ENCODE measurements at places on chromosomes 2 and 18.

DNA sequence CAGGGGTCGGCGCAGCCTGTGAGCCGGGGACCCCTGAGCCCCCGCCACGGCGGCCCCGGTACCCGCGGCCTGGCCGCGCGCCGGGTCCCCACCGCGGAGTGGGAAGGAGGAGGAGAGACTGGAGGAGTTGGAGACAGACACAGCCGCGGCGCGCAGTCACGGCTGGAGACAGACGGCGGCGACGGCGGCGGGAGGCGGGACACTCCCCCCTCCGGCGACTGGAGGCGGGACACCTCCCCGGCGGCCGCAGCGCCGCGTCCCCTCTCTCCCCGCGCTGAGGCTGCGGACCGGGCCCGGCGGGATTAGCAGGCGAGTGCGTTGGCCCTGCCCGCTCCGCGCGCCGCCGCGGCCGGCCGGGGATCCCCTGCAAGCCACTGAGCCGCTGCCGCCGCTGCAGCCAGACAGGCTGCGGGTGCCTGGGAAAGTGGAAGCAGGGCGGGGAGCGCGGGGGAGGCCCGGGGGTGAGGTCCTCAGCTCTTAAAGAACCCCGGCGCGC is 1.0 kb upstream of the LDLRAD4 start:
- peak; percentile 54 for DNase-seq

- no peak for DNase-seq
Observed at GRCh38 chr2:84991404-84992160, 20.6 kb downstream of the KCMF1 start.

DNA sequence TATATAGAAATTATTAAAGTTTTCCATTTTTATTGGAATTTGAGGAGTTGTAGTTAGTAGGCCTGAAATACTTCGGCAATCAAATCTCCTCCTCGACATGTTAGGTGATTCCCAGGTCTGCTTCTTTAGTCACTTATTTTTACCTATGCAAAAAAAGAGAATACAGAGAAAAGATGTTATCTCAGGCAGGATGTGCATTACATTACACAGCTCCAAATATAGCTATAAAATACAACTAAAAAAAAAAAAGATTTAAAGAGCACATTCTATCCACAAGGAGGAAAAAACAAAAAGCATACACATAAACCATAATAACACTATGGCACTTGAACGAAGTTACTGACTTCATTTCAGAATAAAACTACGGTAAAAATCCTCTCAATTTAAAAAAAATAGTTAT is 8.1 kb downstream of the STK17B start:
- no peak for DNase-seq

GRCh38 chr2:97995026-97995733 is 568 bp downstream of the TMEM131 start:
- peak; percentile 23 for DNase-seq

GRCh38 chr2:239685965-239686364 is 285.1 kb upstream of the HDAC4 start:
- no peak for DNase-seq

DNA sequence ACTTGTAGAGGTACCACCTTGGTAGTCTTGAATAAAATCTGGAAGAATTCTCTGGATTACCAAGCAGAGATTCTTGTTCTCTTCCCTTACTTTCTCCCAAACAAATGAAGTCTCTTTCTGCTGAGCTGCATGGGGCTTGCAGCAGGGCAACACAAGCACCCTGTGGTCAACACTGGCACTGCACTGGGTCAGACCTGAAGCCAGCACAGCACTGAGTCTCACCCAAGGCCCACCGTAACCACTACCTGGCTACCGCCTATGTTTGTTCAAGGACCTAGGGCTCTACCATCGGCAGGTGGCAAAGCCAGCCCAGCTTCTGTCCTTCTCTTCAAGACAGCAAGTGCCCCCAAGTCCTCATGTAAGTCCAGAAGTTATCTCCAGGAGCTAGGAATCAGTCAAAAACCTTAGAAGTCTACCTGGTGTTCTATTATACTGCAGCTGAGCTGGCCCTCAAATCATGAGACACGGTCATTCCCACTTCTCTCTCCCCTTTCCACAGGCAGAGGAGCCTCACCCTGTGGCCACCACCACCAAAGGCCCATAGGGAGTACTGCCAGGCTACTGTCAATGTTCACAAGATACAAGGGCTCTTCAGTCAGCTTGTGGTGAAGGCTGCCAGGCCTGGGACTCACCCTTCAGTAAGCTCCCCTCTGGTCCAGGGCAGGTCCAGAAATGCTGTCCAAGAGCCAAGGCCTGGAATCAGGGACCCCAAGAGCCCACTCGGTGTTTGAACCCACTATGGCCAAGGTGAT is 18.4 kb downstream of the VPS54 start:
- DNase-seq, result no peak

DNA sequence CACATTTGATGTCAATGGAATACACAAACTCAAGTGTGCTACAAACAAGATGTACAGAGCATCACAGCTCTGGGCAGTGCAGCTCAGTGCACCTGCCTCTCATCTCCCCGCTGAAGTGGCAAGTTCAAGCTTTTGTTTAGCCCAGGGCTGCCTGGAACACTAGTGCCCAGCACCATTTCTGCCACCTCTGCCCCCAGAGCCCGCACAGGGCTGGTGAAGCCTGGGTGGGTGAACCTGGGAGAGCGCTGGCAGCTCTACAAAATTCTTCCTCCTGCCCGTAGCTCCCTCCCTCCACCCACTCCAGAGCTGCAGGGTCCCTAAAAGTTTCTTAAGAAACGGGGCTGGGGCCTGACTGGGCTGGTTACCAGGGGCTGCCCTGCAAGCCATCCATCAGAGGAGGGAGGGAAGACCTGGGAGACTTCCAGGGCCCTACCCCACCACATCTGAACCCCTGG is 1.5 kb downstream of the HES6 start:
- no peak for DNase-seq

DNA sequence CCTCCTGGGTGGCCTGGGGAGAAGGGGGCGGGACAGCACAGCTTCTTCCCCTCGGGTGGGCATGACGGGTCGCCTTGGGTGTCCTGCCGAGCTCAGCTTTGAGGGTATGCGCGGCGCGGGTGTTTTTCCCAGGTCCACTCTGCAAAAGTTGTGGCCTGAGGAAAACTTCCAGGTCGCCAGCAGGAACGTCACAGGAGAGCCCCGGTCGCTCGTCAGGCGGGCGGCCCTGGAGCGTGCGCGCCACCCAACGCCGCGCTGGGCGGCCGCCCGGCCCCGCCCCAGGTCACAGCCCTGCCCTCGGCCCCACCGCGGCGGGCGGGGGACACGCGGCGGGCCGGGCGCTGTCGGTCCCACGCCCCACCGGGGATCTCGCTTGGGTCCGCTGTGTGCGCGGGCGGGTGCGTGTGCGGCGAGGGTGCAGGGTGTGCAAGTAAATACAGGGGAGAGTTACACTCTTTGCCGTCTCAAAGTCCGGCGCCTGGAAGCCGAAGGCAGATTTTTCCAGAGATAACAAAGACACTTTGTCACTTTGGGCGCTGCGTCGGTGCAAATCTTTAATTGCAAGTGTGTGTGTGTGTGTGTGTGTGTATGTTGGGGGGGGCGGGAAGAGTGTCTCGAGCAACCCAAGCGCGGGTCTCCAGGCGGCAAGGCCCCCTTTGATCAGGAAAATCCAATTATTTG is 616 bp upstream of the SP5 start:
- no peak for DNase-seq

- no peak for DNase-seq
Observed at GRCh38 chr2:142174176-142174575, 43.4 kb upstream of the LRP1B start.

DNA sequence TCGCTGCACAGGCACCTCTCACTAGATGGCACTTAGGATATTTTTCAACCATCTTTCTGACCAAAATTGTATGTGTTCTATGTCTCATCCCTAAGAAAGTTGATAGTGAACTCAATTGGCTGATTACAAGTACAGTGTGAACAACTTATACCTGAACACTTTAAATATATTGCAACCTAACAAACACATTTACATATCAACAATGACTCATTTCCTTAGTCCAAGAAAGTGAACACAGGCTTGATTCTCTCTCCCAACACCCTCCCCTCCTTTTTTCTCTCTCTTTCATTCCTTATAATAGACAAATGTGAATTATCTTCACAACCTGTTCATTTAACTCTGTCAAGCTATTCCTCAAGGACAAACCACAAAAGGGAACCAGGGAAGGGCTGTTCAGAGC is 192.0 kb downstream of the SLC8A1 start:
- DNase-seq, result no peak

- no peak for DNase-seq
Observed at GRCh38 chr2:188527581-188527993, 235.9 kb downstream of the GULP1 start.

All from stimulated activated CD4-positive, alpha-beta T cell treated with anti-CD3 and anti-CD28 coated beads, Interleukin-12 subunit alpha, Interleukin-12 subunit beta, amount 100 ng/mL, for 48 hours (primary cell).